ENCODE measurements at places on chromosomes 4 and X.
A peak's percentile ranks its signal among the peaks of the same experiment; 100 is the strongest.

- no peak for DNase-seq
Observed at GRCh38 chr4:152342293-152342692, 193.6 kb downstream of the FBXW7 start.

GRCh38 chrX:11759172-11759460 is 1.1 kb downstream of the MSL3 start:
- no peak for DNase-seq

DNA sequence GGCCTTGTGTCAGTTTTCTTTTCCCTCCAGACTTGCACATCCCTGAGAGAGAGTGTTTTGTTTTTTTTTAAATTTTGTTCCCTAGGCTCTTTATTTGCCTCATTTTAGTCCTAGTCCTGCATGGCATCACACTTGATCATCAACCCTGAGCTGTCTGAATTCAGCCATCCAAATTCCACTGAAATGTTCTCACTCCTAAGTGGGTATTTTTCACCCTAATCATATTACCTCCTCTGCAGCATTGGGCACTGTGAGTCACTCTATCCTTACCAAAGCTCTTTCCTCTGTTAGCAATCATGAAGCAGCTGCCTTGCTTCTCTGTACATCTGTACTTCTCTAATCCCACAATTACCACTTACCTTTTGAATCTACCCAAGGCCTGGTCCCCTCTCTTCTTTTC is 356.6 kb upstream of the MAGEB2 start:
- DNase-seq: peak; percentile 14

- DNase-seq: no peak
Observed at GRCh38 chr4:6520051-6520636, 47.7 kb upstream of the PPP2R2C start.

- DNase-seq: no peak
Observed at GRCh38 chr4:53781629-53782457, 190.6 kb upstream of the LNX1 start.

Data from GM03348 (cell line).